ENCODE measurements at places on chromosomes 6 and 20. TPM values are rescaled to one million over a fixed set of nuclear protein-coding genes. Genes with fewer than 3 reads are reported as not detected.
A peak's percentile ranks its signal among the peaks of the same experiment; 100 is the strongest.

SMLR1 gene
- not detected for total RNA-seq

DNA sequence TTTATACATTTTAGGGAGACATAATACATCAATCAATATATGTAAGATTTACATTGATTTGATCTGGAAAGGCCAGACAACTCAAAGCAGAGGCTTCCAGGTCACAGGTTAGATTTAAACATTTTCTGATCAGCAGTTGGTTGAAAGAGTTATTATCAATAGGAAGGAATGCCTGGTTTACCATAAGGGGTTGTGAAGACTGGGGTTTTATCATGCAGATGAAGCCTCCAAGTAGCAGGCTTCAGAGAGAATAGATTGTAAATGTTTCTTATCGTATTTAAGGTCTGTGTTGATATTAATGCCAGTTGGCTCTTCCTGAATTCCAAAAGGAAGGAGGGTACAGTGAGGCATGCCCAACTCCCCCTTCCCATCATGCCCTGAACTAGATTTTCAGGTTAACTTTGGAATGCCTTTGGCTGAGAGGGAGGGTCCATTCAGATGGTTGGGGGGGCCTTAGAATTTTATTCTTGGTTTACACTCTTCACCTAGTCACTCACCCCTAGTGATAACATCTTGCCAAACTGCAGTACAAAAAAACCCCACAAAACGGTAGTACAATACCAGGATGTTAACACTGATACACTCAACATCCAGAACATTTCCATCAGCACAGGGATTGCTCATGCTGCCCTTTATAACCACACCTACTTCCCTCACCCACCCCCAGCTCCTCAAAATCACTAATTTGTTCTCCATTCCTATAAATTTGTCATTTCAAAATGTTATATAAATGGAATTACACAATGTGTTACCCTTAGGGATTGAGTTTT, 259.6 kb upstream of the PLN start:
- H3K4me3 ChIP-seq, result no peak overlapping the region
- H3K27me3 ChIP-seq, result no peaks in the 10 kb centered on the region
- peak overlapping the region; percentile 80 for H3K27ac ChIP-seq
- no peak for DNase-seq
- no peaks in the 10 kb centered on the region for H3K36me3 ChIP-seq

DNA sequence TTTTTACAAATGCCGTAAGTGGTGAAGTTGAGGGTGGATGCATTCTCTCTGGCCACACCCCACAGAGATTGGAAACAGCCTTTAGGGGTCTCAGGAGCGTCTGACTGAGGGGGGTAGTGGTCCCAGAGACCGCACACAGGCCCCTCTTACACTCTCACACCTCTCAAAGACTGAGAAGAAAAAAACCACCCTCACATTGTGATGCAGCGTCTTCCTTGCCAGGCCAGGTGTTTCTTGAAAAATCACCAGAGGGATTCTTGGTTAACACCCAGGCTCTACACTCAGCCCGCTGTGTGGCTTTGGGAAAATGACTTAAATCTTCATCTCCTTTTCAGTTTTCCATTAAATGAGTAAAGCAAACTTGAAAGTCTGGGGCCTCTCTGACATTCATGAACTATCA, 115.8 kb upstream of the SPTLC3 start:
- H3K4me1 ChIP-seq, result no peaks in the 10 kb centered on the region
- H3K27me3 ChIP-seq, result no peaks in the 10 kb centered on the region
- no peak for DNase-seq
- no peak overlapping the region for H3K27ac ChIP-seq
- H3K36me3 ChIP-seq, result no peaks in the 10 kb centered on the region

GRCh38 chr6:87982134-87982533, 65.5 kb upstream of the SPACA1 start:
- H3K27me3 ChIP-seq, result no peaks in the 10 kb centered on the region
- no peak overlapping the region for H3K4me3 ChIP-seq
- no peak overlapping the region for H3K27ac ChIP-seq
- no peaks in the 10 kb centered on the region for H3K36me3 ChIP-seq

DNA sequence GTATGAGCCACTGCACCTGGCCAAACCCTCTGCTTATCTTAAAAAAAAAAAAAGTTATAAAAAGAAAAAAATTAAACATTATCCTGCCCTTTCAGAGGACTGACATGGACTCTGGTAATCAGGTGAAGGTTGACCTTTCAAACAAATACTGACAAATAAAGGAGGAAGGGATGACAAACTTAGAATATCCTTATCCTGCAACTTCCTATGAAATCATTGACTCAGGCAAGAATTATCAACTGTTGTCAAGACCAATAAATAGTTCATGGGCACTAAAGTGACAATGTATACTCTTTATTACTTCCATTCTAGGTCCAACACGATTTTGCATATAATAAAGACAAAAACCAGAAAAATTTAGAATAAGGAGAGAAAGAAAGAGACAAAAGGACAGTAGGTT, 117.9 kb downstream of the KIF16B start:
- no peak for DNase-seq

- H3K27ac ChIP-seq, result peak overlapping the region; percentile 76
- H3K4me1 ChIP-seq, result peaks cover 55% of the 10 kb centered on the region
- H3K36me3 ChIP-seq, result peaks cover 82% of the 10 kb centered on the region
- no peaks in the 10 kb centered on the region for H3K27me3 ChIP-seq
- H3K4me3 ChIP-seq, result peak overlapping the region; percentile 21
These were observed 24.7 kb downstream of the TBC1D7 start for GRCh38 chr6:13303668-13304017.
